ENCODE measurements at places on chromosomes 4 and X. TPM values are rescaled to one million over a fixed set of nuclear protein-coding genes. Genes with fewer than 3 reads are reported as not detected.

Gene MAGEH1
- polyA plus RNA-seq: 73.1 TPM

Gene LEF1
- 81.4 TPM for polyA plus RNA-seq

Gene SEC31A
- polyA plus RNA-seq: 215 TPM

Gene MAGEA10
- polyA plus RNA-seq: not detected

- peak; percentile 8 for DNase-seq
Observed at GRCh38 chr4:157459785-157460184, 239.3 kb downstream of the GRIA2 start.

- no peak for DNase-seq
Observed at GRCh38 chrX:126485409-126485808, 67.2 kb downstream of the DCAF12L1 start.

DNA sequence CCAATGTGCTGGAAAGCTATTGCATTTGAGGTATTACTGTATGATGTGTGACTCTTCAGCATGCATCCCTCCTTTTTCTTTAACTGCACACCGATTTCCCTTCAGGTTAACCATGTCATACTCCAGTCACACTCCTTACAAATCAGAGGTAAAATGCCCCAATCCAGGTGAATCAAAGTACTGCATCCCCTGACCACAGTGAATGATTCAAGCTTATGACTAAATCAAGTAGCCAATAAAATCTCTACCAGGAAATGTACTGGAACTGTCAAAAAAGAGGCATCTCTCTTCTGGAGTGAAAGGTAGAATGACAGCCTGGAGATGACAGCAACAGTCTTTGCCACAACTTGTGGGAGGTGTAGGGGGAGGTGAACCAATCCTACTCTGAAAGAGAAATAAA is 10.4 kb downstream of the ADAMTS3 start:
- DNase-seq: no peak

DNA sequence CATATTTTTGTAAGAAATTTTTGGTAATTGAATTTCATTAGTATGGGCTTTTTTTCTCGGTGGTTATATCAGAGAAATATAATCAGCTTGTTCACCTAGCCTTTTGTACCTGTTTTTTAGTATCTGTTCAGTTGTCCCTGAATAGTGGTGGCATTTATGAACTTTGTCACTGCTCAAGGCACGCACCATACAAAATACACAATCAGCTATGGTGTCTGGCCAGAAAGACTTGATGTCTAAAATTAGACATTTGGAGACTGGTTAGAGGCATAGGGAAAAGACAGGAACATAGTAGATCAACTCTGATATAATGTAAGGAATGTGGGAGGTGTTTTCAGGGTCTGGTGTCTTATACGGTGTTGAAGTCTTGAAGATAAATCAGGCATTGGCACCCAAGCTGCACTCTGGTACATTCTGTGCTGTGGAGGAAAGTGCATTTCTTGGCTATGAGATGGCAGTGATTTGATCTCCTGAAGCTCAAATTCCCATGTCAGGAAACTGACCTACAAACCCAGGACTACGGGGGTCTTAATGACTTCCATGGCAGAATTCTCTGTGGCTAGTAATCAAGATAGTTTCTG is 3.6 kb downstream of the ART3 start:
- no peak for DNase-seq

- no peak for DNase-seq
Observed at GRCh38 chr4:25223802-25224375, 9.9 kb upstream of the PI4K2B start.

DNA sequence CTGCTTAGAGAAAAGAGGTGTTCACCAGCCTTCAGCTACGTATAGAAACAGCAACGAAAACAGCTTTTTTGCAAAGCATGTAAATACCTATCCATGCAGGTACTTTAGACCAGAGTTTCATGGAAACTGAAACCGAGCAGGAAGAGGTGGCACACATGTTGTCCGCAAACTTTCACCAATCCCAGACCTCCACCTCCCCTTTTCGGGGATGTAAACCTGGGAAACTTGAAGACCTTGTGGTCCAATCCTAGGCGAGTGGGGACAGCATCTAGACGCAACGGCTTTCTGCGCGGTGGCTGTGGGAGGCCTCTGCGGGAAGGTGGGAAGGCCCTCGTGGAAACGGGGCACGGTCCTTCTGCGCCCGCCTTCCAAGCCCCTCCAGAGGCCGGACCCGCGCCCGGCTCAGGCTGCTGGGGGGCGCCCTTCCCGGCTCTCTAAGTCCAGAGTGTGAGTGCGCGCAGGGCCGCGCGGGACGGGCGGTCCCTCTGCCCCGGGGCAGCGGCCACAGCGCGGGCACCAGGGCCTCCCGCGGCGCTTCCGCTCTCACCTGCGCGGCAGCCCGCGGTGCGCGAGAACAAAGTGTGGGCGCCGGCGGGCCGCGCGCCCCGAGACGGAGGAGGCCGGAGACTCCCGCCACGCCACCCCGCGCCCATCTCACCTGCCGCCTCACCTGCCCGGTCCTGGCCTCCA is 830 bp upstream of the SHROOM2 start:
- DNase-seq: no peak

DNA sequence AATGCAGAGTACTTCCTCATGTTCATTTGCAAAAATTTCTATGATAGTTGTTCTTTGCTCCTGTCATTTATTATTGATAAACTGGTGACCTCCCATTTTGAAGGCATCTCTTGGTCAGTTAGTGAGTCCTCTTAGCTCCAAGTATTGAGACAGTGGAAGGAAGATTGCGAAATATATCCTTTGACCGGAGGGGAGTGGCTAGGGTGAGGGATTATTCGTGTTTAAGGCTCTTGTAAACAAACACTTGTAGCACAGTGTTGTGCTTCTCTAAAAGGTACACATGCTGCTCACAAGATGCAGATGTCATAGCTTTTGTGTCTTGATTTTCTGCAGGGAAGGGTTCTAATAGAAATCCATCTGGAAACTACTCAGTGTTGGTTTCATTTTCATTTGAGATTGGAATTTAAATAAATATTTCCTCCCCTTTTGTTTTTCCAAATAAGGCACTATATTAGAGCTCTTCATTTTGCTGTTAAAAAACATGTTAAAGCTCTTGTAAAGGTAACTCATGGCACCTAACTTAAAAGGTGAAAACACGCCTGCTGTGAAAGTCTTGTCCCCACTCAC is 21.8 kb downstream of the TXLNG start:
- DNase-seq: no peak

All from right renal pelvis (tissue), 4 donors.